ENCODE measurements at places on chromosomes 6 and 20.

DNA sequence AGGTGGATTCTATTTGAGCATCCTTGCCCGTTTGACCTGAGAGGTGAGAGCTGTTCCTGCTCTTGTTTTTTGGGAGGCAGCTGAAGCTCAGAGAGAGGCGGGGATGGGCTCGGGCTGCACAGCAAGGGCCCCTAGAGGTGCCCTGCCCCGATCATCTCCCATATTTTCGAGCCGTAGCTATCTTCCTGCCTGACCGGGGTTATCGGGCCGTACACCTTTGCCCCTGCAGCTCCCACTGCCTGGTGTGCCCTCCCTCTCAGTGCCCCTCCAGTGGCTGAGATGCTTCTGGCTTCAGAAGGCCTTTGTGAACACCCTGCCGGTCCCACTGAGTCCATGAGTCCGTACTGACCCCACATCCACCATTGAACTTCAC is 6.7 kb downstream of the SRC start:
- H3K4me1 ChIP-seq, result peaks cover 53% of the 10 kb centered on the region
- no peak for DNase-seq
- H3K27me3 ChIP-seq, result peaks cover 11% of the 10 kb centered on the region
- peak overlapping the region; percentile 29 for H3K4me3 ChIP-seq
- peak overlapping the region; percentile 37 for H3K27ac ChIP-seq

GRCh38 chr6:23518294-23518693 is 607.7 kb upstream of the NRSN1 start:
- H3K4me1 ChIP-seq, result peaks cover 12% of the 10 kb centered on the region
- no peaks in the 10 kb centered on the region for H3K27me3 ChIP-seq
- DNase-seq, result no peak
- no peak overlapping the region for H3K4me3 ChIP-seq

DNA sequence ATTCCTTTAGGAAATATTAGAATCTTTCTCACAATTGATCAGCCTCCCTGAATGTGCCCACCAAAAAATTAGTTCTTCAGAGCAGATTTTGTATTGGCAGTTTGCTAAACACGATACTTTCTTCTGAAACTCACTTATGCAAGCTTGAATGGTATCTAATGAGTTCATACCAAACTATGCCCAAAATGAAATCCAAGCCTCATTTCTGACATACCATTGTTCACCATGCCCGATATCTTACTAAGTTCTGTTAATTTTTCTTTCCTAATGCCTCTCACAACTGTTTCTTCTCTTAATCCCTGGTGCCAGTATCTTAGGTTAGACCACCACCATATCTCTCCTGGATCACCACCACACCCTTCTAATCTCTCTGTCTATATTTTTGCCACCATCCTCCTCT is 755.9 kb downstream of the KIF16B start:
- H3K27me3 ChIP-seq, result no peaks in the 10 kb centered on the region
- no peak for DNase-seq
- H3K27ac ChIP-seq, result no peak overlapping the region
- no peaks in the 10 kb centered on the region for H3K4me1 ChIP-seq
- no peaks in the 10 kb centered on the region for H3K36me3 ChIP-seq

DNA sequence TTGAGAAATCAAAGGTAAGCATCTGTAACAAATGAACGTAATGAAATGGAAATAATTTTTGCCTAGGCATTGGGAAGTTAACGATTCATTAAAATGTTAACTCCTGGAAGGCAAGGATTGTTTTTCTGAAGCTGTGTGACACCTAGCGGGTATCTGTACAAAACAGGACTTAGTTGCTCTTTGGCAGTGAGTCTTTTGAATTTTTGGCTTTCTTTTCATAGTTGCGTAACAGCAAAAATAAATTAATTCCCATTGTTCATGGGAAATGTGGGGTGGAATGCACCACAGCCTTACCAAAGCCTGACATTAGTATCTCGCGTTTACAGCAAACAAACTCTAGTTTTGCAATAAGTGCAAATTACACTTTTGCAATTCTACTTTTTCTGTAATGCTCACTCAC is 92.7 kb upstream of the DTNBP1 start:
- H3K4me3 ChIP-seq, result no peak overlapping the region
- no peaks in the 10 kb centered on the region for H3K36me3 ChIP-seq
- DNase-seq, result no peak
- H3K27me3 ChIP-seq, result no peaks in the 10 kb centered on the region

- peaks cover 1% of the 10 kb centered on the region for H3K27me3 ChIP-seq
- no peak overlapping the region for H3K4me3 ChIP-seq
- no peak overlapping the region for H3K27ac ChIP-seq
Measured at GRCh38 chr6:36888654-36889481, 3.1 kb downstream of the C6orf89 start.

GRCh38 chr20:53426766-53427312 is 166.8 kb downstream of the ZNF217 start:
- no peak overlapping the region for H3K4me3 ChIP-seq
- H3K36me3 ChIP-seq, result no peaks in the 10 kb centered on the region
- no peaks in the 10 kb centered on the region for H3K27me3 ChIP-seq
- H3K4me1 ChIP-seq, result peaks cover 5% of the 10 kb centered on the region

- peaks cover 9% of the 10 kb centered on the region for H3K27me3 ChIP-seq
- H3K4me1 ChIP-seq, result peaks cover 30% of the 10 kb centered on the region
- no peak for DNase-seq
- no peak overlapping the region for H3K4me3 ChIP-seq
- peaks cover 18% of the 10 kb centered on the region for H3K36me3 ChIP-seq
Measured at GRCh38 chr6:30323806-30324205, 2.9 kb upstream of the TRIM39 start.
